ENCODE measurements at places on chromosomes 5 and 9. TPM values are rescaled to one million over a fixed set of nuclear protein-coding genes. Genes with fewer than 3 reads are reported as not detected.

- H3K27me3 ChIP-seq = no peaks in the 10 kb centered on the region
- peaks cover 18% of the 10 kb centered on the region for H3K4me1 ChIP-seq
- H3K27ac ChIP-seq = no peak overlapping the region
- H3K4me3 ChIP-seq = peak overlapping the region; percentile 63
- no peak for DNase-seq
Measured at GRCh38 chr9:129027224-129027684, 877 bp downstream of the SH3GLB2 start.

GRCh38 chr5:6861667-6862066 lies 148.4 kb downstream of the TENT4A start:
- H3K36me3 ChIP-seq = no peaks in the 10 kb centered on the region
- H3K4me3 ChIP-seq = no peak overlapping the region
- no peaks in the 10 kb centered on the region for H3K27me3 ChIP-seq
- no peak overlapping the region for H3K27ac ChIP-seq

GRCh38 chr5:82798676-82799075 lies 278.5 kb downstream of the TMEM167A start:
- DNase-seq = no peak
- no peak overlapping the region for H3K27ac ChIP-seq
- no peaks in the 10 kb centered on the region for H3K27me3 ChIP-seq
- H3K36me3 ChIP-seq = no peaks in the 10 kb centered on the region
- H3K4me3 ChIP-seq = no peak overlapping the region
- peaks cover 50% of the 10 kb centered on the region for H3K4me1 ChIP-seq

DNA sequence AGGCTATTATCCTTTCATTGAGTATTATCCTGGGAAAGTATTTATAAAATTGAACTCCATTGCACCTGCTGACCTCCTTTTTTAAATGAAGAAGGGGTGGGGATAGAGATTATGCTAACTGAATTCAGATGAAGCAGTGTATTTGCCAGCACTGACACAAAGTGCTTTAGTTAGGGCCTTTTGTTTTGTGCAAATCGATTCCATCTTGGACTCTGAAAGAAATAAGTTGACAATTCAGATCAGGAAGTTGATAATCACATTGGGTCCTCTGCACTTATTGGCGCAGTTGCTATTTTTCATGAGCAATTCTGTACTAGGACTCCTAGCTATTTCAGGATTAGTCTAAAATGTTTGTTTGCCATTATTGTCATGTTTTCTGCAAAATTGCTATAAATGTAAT lies 101.6 kb upstream of the FSD1L start:
- peak overlapping the region; percentile 13 for H3K27ac ChIP-seq
- DNase-seq = no peak
- no peak overlapping the region for H3K4me3 ChIP-seq
- peaks cover 11% of the 10 kb centered on the region for H3K4me1 ChIP-seq
- H3K36me3 ChIP-seq = no peaks in the 10 kb centered on the region

GRCh38 chr9:13479096-13479495 lies 199.6 kb upstream of the MPDZ start:
- H3K27ac ChIP-seq = no peak overlapping the region
- no peaks in the 10 kb centered on the region for H3K36me3 ChIP-seq
- H3K27me3 ChIP-seq = no peaks in the 10 kb centered on the region

GRCh38 chr9:87420884-87421283 lies 76.8 kb upstream of the DAPK1 start:
- no peak overlapping the region for H3K27ac ChIP-seq
- no peak overlapping the region for H3K4me3 ChIP-seq
- no peak for DNase-seq
- no peaks in the 10 kb centered on the region for H3K36me3 ChIP-seq

DNA sequence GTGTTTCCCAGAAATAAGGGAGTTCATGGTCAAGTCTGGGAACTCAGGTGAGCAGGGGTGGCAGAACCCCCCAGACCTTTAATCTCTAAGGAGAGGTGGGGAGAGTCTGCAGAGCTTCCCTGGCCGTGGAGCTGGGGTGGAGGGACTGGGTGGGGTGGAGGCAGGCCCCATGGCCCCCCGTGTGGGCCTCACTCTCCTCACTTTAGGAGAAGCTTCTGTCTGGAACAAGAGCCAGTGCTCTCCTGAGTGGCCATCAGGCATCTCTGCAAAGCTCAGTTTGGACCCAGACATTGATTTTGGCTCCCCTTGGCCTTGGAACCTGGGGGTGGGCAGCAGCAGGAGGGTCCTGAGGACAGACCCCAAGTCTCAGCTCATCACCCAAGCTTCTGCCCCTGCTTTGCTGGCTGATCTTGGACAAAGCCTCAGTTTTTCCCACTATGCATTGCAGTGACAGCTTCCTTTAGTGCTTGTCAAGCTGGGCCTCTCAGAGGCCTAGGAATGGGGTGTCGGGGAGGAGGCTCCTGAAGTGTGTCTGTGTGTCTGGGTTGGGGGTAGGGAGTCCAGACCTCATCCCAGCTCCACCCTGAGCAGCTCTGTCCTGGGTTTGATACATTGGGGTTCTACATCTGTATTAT lies 3.5 kb upstream of the GBGT1 start:
- H3K27me3 ChIP-seq = peaks cover 36% of the 10 kb centered on the region
- no peaks in the 10 kb centered on the region for H3K36me3 ChIP-seq
- H3K4me3 ChIP-seq = no peak overlapping the region
- no peak for DNase-seq

GRCh38 chr5:140075371-140075770 lies 32.3 kb upstream of the NRG2 start:
- peaks cover 91% of the 10 kb centered on the region for H3K27me3 ChIP-seq
- no peaks in the 10 kb centered on the region for H3K36me3 ChIP-seq
- no peaks in the 10 kb centered on the region for H3K4me1 ChIP-seq
- DNase-seq = no peak
- no peak overlapping the region for H3K27ac ChIP-seq

- H3K4me1 ChIP-seq = peaks cover 6% of the 10 kb centered on the region
- no peaks in the 10 kb centered on the region for H3K27me3 ChIP-seq
- no peak overlapping the region for H3K27ac ChIP-seq
- H3K36me3 ChIP-seq = no peaks in the 10 kb centered on the region
Measured at GRCh38 chr9:70496244-70496643, 81.8 kb upstream of the KLF9 start.

- DNase-seq = no peak
- H3K36me3 ChIP-seq = no peaks in the 10 kb centered on the region
- H3K27me3 ChIP-seq = peaks cover 51% of the 10 kb centered on the region
- no peak overlapping the region for H3K27ac ChIP-seq
- H3K4me3 ChIP-seq = no peak overlapping the region
Measured at GRCh38 chr9:133269537-133270362, 5.3 kb downstream of the ABO start.

DNA sequence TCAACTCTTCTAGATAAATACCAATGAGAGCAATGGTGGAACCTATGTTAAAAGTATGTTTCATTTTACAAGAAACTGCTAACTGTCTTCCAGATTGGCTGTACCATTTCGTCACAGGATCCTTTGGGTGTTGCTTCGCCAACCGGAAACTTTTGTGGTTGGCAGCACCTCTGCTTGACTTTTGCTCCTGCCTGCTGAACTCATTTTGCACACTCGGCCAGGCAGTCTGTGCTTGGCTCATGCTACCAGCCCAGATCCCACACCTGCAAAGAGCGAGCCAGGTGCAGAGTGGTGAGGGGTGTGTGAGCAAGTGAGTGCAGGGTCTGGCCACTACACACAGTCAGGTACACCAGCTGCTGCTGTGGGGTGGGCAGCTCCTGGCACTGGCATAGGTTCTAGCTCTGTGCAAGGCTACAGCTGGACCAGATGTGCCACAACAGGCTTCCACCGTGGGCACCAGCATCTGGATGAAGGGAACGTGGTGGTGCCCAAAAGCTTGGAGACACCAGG lies 422.3 kb downstream of the PRR16 start:
- no peaks in the 10 kb centered on the region for H3K36me3 ChIP-seq
- H3K4me3 ChIP-seq = no peak overlapping the region
- no peak for DNase-seq
- no peaks in the 10 kb centered on the region for H3K4me1 ChIP-seq
- H3K27ac ChIP-seq = no peak overlapping the region

GRCh38 chr9:135404451-135405144 lies 75.0 kb upstream of the PPP1R26 start:
- no peaks in the 10 kb centered on the region for H3K36me3 ChIP-seq
- H3K27me3 ChIP-seq = no peaks in the 10 kb centered on the region
- no peak for DNase-seq
- no peak overlapping the region for H3K4me3 ChIP-seq
- H3K27ac ChIP-seq = no peak overlapping the region

DNA sequence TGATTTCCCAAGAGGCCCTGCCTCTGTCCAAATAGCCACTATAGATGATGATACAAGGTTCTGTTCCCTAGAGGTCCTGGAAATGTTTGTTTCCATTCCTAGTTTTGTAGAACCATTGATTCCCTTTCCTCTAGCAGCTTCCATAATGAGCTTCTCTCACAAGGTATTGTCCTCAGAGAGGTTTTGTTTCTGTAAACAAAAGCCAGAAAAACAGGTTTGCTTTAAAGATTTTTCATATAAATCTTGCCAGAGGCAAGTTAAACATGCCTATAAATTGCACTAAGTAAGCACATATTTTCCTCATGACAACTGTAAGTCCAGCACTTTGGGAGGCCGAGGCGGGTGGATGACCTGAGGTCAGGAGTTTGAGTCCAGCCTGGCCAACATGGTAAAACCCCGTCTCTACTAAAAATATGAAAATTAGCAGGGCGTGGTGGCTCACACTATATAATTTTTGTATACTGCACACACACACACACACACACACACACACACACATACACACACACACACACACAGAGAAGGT lies 1787.7 kb downstream of the EFNA5 start:
- no peak overlapping the region for H3K4me3 ChIP-seq
- no peaks in the 10 kb centered on the region for H3K4me1 ChIP-seq
- H3K27me3 ChIP-seq = no peaks in the 10 kb centered on the region
- H3K27ac ChIP-seq = no peak overlapping the region
- no peaks in the 10 kb centered on the region for H3K36me3 ChIP-seq

DNA sequence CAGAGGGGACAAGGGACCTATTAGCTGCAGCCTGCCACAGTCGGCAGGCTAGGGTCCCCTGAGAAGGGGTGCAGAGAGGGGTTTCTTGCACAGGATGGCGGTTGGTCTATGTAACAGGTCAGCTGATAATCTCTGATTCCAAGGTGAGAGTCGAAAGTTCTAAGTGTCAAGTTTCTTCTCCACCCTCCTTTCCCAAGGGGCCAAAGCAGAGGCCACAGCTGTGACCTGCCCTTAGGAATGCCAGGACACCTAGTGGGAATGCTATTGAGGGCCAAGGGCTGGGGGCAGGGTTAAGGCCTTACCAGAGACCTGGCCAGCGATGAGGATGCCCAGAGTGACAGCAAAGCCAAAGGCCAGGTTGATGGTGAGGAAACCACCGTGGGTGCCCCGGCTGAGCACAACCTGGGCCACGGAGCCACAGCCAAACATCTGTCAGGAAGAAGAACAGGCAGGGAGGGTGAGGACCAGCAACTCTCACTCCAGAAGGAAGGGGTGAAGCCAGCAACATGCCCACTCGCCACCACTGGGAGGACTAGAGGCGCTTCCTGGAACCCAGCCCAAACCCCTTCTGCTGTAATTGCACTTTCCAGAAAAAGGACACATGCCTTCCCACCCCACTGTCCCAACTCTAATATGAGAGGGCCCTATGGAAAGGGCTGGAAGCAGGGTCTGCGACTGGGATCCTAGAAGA lies 3.8 kb downstream of the AQP3 start:
- H3K27me3 ChIP-seq = peaks cover 25% of the 10 kb centered on the region
- H3K27ac ChIP-seq = no peak overlapping the region
- H3K4me1 ChIP-seq = peaks cover 20% of the 10 kb centered on the region
- no peaks in the 10 kb centered on the region for H3K36me3 ChIP-seq
- no peak overlapping the region for H3K4me3 ChIP-seq

DNA sequence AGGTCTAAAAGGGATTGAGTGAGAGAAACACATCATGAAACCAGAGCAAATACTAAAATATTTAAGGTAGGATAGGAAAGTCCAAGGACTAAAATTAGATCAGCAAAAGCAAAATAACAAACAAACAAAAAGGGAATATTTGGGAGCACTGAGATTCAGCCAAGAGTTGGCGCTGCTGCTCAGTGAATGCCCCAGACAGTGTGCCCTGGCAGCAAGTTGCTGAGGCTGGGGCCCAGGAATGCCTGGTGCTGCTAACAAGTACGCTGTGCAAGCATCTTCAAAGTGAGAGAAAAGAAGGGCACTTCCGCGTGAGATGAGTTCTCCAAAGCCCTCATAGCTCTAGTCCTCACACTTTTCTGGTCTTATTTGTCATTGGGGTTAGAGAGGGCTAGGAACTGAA lies 603.3 kb downstream of the EFNA5 start:
- H3K4me3 ChIP-seq = no peak overlapping the region
- H3K36me3 ChIP-seq = no peaks in the 10 kb centered on the region
- H3K27ac ChIP-seq = no peak overlapping the region
- DNase-seq = peak; percentile 53

GRCh38 chr5:2562036-2562435 lies 189.4 kb downstream of the IRX2 start:
- DNase-seq = no peak
- no peak overlapping the region for H3K27ac ChIP-seq
- H3K4me3 ChIP-seq = no peak overlapping the region
- H3K4me1 ChIP-seq = no peaks in the 10 kb centered on the region
- no peaks in the 10 kb centered on the region for H3K36me3 ChIP-seq

- no peak overlapping the region for H3K27ac ChIP-seq
- DNase-seq = peak; percentile 74
- no peaks in the 10 kb centered on the region for H3K36me3 ChIP-seq
- peaks cover 3% of the 10 kb centered on the region for H3K4me1 ChIP-seq
- no peak overlapping the region for H3K4me3 ChIP-seq
Measured at GRCh38 chr5:99032234-99033013, 103.6 kb upstream of the CHD1 start.

DNA sequence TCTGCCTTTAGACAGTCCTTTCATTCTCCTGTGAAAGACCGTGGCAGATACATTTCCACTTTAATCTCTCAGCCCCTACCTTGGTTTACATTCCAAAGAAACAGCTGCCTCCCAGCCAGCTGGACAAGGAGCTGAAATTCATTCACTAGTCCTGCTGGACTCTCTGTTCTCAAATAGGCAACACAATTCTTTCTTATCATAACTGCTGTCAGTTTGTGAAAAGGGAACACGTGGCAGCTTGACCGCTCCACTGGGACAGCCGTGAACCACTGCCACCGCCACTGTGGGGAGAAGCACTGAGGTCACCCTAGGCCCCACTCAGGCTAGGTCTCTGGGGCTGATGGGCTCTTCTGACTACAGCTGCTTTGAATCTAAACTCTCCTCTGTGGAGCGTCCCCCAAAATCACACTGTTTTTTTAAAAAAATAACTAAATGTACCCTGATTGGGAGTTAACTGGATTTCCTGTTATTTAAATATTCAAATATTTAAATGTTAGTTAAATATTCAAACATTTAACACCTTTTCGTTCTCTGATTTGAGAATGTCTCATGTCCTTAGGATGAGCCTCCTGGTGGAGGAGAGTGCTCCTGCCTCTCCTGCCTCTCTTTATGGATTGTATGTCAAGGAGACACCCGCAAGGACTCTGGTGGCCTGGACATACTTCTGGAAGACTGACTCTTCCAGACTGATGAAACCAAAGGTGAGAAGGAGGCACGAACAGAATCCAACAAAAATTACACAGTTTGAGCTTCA lies 120.1 kb downstream of the BOD1 start:
- H3K27ac ChIP-seq = no peak overlapping the region
- H3K27me3 ChIP-seq = no peaks in the 10 kb centered on the region
- H3K4me3 ChIP-seq = no peak overlapping the region
- H3K36me3 ChIP-seq = no peaks in the 10 kb centered on the region
- H3K4me1 ChIP-seq = peaks cover 13% of the 10 kb centered on the region
- no peak for DNase-seq

The IL5 gene
- not detected for total RNA-seq

The UGCG gene
- total RNA-seq = 48.1 TPM

The PPWD1 gene
- total RNA-seq = 89.9 TPM

The GABRA1 gene
- total RNA-seq = not detected

The HEMGN gene
- total RNA-seq = not detected

Measured in neural progenitor cell (in vitro differentiated cells).